ENCODE measurements at places on chromosomes 6 and 20.
A peak's percentile ranks its signal among the peaks of the same experiment; 100 is the strongest.

GRCh38 chr6:15556711-15557110 lies 106.1 kb downstream of the DTNBP1 start:
- DNase-seq: no peak

DNA sequence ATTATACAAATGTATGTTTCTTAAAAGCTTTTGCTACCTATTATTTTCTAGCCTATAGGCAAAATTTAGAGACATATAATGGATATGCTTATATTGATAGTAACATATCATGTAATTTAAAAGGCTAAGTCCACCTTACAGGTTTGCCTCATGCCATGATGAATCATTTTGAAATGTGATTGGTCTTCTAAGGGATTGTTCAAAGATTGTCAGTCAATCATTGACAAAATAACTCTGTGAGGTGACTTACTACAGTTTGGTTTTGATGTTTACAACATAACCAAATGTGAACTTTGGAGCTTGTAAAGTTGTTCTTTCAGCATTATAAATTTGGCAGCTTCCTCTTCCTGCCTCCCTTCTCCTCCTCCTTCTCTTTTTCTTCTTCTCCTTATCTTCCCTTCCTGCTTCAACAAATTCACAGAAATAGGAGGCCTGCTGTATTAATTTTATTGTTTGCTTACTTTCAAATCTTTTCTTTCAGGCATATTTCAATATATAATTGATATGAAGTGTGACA lies 39.7 kb upstream of the ZFP64 start:
- no peak for DNase-seq

GRCh38 chr6:137224799-137225198 lies 5.6 kb upstream of the IFNGR1 start:
- DNase-seq: no peak

DNA sequence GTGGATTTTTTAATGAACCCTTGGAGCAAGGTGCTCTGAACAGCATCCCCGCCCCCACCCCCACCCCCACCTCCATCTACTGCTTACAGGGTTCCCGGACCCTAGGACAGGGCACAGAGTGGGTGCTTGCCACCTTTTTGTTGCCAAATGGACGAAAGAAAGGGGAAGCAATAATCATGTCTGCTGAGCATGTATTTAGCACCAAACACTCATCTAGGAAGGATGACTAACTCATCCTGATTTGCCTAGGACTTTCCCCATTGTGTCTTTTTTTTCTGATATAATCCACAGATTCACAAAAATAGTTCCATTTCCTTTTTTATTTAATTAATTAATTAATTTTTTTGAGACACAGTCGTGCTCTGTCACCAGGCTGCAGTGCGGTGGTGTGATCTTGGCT lies 1.2 kb upstream of the PLTP start:
- DNase-seq: no peak

DNA sequence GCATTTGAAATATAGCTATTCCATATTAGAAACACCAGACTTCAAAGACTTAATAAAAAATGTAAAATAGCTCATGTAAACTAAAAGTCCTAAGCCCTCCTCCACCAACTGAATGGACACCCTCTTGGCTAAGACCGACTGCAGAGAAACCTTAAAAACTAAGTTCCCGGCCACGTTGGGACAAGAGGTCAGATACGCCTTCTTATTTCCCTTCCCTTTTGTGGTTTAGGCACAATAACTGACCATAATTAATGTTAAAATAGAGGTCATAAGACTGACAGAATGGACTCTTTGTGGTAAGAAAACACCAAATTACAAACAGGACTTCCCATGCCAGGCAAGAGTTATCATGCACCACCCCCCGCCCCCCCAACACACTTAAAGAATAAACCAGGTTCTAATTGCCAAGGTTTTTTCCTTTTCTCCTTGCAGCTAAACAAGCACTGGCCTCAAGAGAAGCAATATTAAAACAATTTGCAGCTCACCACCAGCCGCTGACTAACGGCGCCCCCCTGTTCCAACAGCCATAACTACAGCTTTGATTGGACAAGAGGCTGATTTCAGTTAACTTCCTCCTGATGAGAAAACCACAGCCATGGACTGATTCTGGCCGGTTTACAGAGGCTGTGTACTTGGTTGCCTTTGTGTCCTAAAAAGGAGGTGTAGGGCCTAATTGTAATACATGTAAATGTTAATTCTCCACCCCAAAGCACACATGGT lies 10.7 kb upstream of the LAMP5 start:
- DNase-seq: no peak

DNA sequence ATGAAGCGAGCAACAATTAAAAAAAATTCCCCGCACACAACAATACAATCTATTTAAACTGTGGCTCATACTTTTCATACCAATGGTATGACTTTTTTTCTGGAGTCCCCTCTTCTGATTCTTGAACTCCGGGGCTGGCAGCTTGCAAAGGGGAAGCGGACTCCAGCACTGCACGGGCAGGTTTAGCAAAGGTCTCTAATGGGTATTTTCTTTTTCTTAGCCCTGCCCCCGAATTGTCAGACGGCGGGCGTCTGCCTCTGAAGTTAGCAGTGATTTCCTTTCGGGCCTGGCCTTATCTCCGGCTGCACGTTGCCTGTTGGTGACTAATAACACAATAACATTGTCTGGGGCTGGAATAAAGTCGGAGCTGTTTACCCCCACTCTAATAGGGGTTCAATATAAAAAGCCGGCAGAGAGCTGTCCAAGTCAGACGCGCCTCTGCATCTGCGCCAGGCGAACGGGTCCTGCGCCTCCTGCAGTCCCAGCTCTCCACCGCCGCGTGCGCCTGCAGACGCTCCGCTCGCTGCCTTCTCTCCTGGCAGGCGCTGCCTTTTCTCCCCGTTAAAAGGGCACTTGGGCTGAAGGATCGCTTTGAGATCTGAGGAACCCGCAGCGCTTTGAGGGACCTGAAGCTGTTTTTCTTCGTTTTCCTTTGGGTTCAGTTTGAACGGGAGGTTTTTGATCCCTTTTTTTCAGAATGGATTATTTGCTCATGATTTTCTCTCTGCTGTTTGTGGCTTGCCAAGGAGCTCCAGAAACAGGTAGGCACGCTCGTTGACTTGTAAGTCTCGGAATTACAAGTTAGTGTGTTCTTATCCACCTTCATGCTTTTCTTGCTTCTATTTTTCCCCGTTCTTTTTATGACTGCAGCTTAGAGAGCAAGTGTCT lies at the start of gene EDN1:
Gene EDN1, plus strand, starts transcription at position 429 of the 888 bp plus-strand sequence. Its CDS starts 269 bp downstream, at position 698.
- peak; percentile 90 for DNase-seq

DNA sequence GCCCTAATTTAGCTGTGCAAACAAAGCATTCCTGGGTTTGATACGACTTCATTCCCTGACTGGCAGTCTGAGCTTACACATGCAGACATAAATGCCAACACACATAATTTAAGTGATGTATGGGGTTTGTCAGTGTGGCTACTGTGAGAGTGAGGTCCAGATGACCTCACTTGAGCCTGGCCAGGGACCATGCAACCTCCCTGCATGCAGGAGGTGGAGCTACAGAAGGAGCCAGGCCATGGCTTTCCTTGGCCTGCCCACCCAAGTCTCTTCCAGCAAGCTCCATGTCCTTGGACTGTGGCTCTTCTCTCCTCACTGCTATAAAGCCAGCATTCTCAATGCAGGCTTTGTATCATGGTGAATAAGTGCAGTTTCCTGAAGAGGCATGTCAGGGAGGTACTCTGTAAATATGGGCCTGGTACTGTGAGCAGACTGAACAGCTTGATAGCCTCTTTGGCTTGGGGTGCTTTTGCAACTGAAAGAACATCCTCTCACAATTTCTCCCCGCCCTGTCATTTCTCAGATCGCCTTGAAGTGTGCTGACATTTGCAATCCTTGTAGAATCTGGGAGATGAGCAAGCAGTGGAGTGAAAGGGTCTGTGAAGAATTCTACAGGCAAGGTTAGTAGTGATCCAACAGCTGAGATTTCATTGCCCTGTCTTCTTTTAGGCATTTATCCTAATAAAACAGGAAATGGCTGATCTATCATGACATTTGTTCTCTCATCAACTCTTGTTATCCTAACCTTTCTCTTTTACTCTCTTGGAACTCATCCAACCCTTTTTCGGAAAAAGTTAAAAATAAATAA lies 69.2 kb downstream of the MTFR2 start:
- DNase-seq: peak; percentile 41

DNA sequence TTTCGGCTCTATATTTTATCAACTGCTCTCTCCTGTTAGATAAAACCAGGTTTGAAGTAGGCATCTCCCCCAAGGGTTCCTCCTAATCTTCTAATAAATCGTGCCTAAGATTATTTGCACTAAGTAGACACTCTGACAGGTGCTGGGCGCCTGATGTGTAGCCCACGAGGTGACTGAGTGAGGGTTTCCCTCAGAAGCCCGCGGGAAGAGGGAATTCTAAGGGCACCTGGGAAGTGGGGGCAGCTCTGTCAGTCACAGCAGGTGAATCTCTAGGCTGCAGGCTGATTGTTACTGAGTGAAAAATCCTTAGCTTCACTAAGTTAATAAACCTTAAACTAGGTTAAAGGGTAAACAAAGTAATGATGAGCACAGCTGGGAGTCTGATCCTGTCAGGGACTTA lies 68.2 kb downstream of the PXDC1 start:
- no peak for DNase-seq

DNA sequence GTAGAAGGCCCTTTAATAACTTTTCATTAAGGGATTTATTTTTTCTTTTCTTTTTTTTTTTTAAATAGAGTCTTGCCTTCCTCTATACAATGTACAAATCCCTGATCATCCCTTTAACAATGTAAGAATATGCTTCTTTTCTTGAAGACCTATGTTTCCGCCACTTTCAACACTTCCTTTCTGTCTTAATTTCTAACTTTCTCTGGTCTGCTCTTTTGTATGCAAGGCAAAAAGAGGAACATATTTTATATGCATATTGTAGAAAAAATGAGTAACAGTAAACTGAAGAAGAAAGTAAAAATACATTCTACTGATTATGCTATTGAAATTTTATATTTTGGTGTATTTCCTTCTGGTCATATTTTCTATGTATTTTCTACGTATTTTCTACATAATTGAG lies 484.7 kb downstream of the TFAP2B start:
- DNase-seq: no peak

- DNase-seq: no peak
These were observed 651.8 kb downstream of the COL12A1 start for GRCh38 chr6:74554041-74554440.

DNA sequence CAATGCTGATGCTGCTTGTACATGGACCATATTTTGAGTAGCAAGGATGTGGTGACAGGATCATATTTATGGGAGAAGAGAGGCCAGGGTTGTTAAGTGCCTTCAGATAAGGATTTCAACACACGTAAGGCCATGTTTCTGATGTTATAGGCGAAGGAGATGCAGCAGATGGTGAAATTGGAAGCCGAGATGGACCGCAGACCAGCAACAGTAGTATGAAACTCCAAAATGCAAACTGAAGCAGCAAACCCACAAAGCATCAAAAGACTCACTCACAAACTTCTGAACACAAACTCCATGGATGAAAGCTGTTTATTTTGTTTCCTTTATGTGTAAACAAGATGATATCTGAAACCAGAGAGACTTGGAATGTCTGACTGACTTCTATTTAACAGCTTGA lies 35.6 kb upstream of the LAMP5 start:
- no peak for DNase-seq

- DNase-seq: no peak
These were observed 923.7 kb downstream of the TBC1D32 start for GRCh38 chr6:120410586-120410985.

DNA sequence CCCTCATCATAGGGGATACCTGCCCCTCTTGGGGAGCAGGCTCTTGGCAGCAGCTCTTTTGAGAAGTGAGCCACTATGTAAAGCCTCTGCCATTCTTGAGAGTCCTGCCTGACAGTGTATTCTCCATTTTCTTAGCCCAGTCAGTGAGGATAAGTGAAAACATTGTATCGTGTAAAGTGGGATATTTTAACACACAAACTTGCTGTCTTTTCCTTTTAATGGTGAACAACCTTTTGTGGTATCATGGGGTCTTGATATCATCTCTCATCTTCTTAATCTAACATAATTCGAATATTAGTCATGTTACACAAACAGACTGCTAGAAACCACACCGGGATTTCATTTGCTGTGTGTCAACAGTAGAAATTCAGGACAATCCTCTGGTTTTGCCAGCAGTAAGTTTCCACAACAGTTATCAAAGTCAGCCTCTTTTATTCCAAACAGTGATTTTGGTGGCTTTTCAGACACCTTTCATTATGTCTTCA lies 136.2 kb downstream of the HIVEP1 start:
- no peak for DNase-seq

GRCh38 chr6:37365791-37366190 lies 12.0 kb downstream of the RNF8 start:
- DNase-seq: peak; percentile 57

DNA sequence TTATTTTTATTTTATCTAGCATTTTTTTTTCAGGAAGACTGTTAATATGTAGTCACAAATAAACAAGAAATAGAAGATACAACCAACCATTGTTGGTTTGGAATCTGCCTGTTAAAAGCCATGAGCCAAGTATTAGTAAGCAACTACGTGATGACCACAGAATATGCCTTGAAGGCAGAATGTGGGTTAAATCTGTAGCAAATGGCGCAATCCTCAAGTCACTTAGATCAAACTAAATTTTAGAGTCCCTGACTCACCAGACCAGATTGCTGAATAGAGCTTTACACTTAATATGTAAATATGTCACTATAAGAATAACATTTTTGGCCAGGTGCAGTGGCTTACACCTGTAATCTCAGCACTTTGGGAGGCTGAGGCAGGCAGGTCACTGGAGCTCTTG lies 800.1 kb upstream of the CITED2 start:
- DNase-seq: peak; percentile 97

DNA sequence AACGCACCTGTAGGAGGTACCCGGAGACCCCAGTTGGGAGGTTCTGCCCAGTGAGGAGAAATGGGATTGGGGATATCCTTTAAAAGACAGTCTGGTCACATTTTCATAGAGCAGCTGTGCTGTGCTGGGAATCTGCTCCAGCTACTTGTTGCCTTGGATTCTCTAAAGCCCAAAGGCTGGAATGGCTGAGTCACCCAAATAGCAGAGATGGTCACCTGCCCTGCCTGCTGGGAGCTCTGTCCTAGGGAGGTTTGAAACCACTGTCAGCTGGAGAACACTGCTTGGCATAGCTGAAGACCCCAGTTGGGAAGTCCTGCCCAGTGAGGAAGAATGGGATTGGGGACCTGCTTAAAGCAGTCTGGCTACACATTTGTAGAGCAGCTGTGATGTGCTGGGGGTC lies 34.8 kb upstream of the TFB1M start:
- peak; percentile 35 for DNase-seq

All from cardiac fibroblast (primary cell).